ENCODE measurements at places on chromosomes 6 and 20. TPM values are rescaled to one million over a fixed set of nuclear protein-coding genes. Genes with fewer than 3 reads are reported as not detected.

DNA sequence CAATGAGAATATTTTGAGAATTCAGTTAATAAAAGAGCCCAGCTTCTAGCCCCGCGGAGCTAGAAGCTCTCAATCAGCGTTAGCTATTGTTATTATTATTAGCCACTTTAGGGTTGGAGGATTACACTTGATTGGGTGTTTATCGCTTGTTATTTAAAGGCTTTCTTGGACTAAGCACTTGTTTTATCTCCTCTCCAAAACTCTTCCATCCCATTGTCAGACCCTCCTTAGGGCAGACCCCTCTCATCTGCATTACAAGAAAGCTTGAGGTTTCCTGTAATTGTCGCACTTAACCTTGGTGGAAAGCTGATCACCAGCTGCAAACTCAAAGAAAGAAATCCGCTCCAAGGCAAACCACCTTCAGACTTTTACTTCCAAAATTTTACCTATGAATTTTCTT is 4.8 kb downstream of the DPPA5 start:
- DNase-seq, result no peak

DNA sequence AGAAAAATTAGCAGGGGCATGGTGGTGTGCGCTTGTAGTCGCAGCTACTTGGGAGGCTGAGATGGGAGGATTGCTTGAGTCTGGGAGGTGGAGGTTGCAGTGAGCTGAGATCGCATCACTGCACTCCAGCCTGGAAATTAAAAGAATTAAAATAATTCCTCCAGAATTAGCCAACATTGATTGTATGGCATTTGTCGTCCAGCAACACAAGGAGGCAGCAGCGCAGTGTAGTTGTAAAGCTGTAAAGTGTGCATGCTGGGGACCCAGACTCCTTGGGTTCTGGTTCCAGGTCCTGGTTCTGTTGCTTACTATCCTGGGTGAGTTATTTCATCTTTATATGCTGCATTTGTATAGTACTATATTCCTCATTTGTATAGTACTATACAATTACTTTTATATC is 41.4 kb downstream of the PEX7 start:
- no peak for DNase-seq

GRCh38 chr20:43909720-43910119 is 4.9 kb upstream of the TOX2 start:
- no peak for DNase-seq

The TRDN gene
- total RNA-seq, result not detected

- DNase-seq, result no peak
These were observed 188.9 kb downstream of the PLCB1 start for GRCh38 chr20:8321001-8321400.

DNA sequence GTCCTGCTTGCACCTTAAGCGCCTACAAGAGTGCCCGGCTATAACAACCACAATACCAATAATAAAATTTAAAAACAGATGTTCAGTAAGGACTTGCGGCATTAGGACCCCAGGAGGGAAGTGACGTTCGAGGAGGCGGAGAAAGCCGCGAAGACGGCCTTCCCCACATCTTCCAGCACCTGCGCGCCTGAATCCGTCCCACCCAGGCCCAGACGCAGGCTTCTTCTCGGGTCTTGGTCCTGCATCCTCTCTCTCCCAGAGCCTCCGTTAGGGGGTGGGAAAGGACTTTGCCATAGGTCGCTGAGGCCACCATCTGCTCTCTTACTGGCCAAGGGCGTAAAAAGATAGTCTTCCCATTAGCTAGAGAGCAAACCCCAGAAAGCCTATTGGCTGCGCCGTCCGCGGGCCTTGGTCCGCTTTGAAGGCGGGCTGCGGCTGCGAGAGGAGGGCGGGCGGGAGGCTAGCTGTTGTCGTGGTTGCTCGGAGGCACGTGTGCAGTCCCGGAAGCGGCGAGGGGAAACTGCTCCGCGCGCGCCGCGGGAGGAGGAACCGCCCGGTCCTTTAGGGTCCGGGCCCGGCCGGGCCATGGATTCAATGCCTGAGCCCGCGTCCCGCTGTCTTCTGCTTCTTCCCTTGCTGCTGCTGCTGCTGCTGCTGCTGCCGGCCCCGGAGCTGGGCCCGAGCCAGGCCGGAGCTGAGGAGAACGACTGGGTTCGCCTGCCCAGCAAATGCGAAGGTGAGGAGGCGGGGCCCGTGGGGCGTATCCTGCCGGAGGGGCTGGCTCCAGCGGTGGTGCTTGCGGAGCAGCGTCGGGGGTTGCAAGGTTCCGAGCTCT is at the start of gene CNPY3:
CNPY3 (plus strand) TSS at position 495 of the 835 bp plus-strand sequence; CDS start at position 586, 91 bp downstream.
- peak; percentile 97 for DNase-seq

GRCh38 chr20:10672624-10673127 is 1.1 kb downstream of the JAG1 start:
- peak; percentile 72 for DNase-seq

GRCh38 chr20:57224641-57225138 is 41.8 kb downstream of the BMP7 start:
- no peak for DNase-seq

- DNase-seq, result no peak
These were observed 50.8 kb upstream of the NRN1 start for GRCh38 chr6:6057442-6058053.

- no peak for DNase-seq
These were observed 182.8 kb upstream of the FOXQ1 start for GRCh38 chr6:1129131-1129530.

DNA sequence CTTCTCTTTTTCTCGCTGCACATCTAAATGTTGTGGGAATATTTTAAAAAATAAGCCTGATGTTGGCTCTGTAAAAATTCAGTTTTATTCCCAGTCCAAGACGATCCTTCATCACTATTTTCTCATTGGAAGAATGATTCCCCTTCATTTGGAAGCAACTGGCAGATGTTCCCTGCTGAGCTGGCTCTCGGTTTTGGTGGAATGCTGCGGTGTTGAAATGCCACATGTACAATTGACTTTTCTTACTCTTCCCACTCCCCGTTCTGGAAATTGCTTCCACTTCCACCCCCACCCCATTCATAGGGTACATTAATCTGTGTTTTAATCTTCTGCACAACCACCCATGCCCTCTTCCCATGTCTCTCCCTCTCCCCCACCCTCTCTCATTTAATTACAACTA is 496.3 kb upstream of the MAP3K7 start:
- DNase-seq, result no peak

GRCh38 chr6:16183187-16183664 is 54.3 kb downstream of the MYLIP start:
- no peak for DNase-seq

The BMP6 gene
- not detected for total RNA-seq

DNA sequence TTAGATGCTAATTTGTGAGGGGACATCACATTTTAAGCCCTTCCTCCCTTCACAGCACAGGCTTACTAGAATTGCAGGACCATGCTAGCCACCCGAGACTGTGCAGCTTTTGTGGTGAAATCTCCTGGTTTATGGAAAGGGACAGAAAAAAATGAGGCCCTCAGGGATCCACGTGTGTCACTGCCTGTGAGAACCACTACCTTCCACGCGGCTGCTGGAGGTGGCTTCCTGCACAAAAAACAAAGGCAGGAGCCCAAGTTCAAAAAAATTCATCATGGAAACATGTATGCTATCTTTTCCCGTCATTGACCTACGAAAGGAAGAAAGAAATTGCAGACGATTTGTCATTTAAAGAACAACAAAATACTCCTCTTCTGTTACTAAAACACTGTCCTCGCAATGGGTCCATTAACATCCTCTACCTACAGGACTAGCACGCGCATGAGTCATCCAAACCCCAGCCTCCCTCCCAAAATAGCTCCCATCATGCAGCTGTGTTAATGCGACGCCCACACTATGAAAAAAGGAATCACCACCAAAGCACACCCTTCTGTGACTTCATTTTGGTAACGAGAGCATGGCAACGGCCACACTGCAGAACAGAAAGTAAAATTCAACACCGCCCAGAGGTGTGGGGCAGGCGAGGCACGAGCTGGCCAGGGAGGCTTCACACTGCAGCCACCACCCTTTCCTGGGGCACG is 45.7 kb downstream of the RAMACL start:
- peak; percentile 57 for DNase-seq

DNA sequence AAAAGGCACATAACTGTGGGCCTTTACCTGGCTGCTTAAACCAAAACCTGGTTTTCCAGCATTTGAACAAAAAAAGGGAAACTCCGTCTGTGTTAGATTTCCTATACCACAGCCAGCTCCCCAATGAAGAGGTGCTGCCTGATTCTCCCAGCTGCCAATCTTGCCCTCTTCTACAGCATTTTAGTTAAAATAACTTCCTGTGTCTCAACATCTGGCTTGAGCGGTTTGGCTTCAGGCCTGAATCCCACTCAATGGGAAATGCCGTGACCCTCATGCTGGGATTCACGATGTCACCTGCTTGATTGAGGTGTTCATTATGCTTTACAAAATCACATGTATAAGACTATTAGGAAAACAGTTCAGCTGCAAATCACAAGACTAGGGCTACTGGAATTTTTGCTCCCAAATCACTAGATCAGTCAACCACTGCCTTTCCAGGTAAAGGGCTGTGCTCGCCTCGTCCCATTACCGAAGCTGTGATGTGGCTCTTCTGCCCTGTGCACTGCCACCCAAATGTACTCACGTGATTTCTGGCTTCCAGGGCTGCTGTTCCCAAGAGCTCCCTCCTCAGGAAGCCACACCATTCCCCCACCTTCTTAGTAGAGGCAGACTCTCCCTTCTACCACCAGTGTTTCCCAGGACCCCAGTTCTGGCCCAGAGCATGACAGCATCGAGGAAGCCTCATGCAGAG is 94.6 kb downstream of the PSMG4 start:
- DNase-seq, result no peak

DNA sequence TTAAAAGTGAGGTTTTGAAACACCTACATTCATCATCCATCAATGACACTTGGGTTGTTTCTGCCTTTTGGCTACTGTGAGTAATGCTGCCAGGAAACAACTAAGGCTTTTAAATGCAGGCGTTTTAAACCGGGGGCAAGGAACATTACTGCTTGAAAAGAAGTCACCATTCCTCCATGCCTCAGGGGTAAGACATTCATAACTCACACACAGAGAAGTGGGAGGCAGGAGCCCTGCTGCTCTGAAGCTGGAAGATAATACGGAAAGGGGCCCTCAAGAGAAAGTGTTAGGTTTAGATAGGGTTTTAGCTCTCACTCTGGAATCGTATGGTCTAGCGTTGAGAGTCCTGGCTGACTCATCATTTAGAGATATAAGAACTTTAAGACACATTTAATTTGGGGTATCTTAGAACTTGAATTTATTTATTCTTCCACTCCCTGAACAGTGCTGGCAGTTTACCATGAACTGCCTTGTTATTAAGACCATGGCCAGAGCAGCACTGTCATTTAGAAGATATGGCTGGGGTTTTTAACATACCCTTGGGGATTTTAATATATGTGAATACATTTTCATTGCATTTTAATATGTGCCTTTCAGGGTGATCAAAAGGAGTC is 1.8 kb downstream of the TUBB1 start:
- DNase-seq, result no peak

- DNase-seq, result peak; percentile 57
These were observed 3.6 kb downstream of the IPCEF1 start for GRCh38 chr6:154352898-154353585.

The ARMH2 gene
- not detected for total RNA-seq

DNA sequence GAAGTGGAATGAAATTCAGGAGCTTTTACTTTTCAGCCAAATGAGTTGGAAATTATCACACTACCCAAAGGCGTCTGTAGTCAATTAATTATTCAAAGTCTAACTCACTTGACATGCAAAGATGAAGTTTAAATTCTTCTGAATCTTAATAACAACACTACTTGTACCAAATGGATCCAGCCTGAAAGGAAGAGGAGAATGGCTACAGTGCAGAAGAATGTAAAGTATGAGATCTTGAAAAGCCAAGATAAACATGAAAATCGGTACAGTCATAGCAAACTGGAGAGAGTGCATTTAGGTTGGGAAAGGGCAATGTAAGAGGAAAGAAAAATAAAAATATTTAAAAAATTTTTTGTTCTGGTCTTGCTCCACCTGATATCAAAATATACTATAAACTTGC is 195.5 kb downstream of the SIM1 start:
- no peak for DNase-seq

The CTCFL gene
- not detected for total RNA-seq
